ENCODE measurements at places on chromosomes 1 and 21.

- DNase-seq, result no peak
Observed at GRCh38 chr1:54268762-54269297, 68.9 kb downstream of the MRPL37 start.

DNA sequence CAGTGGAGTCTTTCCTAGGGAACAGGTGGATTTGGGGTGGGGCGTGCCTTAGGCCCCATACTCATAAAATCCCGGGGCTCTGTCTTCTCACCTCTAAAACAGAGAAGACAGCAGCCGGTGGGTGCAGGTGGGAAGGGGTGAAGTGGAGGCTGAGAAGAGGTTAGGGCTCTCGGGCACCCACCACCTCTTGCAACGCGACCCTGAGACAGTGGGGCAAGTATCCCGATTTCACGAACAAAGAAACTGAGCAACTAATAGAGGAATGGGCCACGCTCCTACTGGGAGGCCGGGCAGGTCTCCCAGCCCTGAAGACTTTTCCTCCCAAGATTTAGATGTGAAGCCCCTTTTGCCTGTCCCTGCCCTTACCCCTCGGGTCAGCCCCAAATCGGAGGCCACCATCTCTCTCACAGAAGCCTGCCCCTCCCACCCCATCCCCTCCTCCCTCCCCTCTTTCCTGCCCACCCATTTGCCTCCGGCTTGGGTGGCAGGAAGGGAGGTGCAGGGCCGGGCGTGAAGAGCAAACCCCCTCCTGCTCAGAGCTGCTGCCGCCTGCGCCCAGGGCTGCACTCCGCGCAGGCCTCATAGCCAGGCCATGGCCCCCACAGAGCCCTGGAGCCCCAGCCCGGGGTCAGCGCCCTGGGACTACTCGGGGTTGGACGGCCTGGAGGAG, at the start of gene GPR25:
Gene GPR25, plus strand, starts transcription at position 536 of the 670 bp plus-strand sequence. Its CDS starts 57 bp downstream, at position 593.
- no peak for DNase-seq

DNA sequence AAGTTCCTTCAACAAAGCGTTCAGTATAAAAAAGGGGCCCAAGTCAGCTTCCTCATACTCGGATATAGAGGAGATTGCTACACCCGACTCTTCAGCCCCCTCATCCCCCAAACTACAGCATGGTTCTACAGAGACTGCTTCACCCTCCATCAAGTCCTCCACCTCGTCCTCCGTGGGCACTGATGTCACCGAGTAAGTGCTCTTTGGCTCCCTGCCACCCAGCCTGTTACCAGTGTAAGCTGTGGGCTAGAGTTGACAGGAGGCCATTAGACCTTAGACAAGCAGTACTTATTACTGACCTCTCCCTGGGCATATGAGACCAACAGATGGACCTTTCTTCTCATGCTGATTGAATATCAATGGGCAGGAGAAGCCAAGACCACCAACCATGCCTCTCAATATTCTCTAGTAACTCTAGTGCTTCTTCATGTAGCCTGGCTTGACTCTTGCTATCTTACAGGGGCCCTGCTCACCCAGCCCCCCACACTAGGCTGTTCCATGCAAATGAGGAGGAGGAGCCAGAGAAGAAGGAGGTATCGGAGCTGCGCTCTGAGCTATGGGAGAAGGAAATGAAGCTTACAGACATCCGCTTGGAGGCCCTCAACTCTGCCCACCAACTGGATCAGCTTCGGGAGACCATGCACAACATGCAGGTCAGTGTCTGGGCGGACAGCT, 20.9 kb upstream of the IPO9 start:
- no peak for DNase-seq

DNA sequence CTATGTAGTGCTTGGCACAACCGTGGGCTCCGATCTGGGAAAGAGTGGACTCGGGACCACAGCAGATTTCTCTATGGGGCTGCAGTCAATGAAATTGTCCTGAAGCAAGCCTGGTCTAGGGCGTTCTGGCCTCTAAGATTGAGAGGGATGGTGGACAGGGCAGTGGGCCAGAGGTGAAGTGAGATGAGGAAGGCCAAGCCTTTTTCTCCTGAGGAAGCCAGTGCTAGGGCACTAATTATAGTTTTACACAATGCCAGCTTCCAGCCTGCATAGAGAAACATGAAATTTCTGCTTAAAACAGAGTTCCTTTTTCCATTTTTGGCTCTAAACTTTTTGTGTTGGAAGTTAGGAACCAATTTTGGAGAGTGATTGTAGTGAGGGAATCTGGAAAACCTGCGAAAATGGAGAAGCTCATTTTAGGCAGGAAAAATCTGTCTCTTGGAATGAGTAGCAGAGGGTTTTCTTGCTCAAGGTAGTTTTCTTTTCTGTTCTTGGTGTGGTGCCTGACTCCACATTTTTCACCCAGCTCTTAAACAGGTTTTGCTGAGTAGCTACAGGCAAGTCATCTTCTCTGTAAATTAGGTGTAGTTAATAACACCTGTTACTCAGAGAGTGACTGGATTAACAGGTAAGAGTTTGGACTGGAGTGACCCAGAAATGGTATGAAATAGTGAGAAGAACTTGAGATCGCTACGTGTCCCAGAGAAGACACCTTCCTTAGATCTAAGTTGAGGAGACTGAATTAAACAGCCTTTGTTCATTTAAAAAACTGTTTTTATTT, 22.1 kb downstream of the UCK2 start:
- DNase-seq, result no peak

DNA sequence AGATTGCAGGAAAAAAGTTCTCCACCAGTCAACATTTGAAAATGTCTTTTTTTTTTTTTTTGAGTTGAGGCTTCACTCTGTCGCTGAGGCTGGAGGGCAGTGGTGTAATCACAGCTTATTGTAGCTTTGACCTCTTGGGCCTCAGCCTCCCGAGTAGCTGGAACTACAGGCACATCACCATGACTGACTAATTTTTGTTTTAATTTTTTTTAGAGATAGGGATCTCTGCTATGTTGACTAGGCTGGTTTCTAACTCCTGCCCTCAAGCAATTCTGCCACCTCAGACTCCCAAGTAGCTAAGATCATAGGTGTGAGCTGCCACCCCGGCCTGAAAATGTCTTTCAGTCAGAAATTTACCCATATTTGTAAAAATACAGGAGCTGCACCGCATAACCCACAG, 30.6 kb upstream of the USP24 start:
- no peak for DNase-seq

DNA sequence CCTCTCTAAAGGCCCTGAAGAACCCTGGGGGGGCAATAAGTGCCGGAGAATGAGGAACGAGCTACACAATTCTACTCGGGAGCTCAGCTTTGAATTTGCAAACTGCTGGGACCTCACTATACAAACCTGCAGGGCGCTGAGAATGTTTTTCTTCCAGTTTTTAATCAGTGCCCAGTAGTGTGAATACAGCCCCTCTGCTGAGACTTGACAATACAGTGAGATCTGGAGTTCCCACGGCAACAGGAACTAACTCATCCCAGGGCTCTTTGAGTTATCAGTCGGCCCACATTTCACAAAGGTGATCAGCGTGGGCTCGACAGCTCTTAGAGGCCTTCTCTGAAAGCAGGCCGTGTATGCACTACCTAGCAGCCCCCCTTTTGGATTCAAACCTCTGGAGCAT, 41.7 kb downstream of the TMEM53 start:
- DNase-seq, result no peak

- no peak for DNase-seq
Observed at GRCh38 chr1:11731691-11732283, 4.1 kb upstream of the AGTRAP start.

DNA sequence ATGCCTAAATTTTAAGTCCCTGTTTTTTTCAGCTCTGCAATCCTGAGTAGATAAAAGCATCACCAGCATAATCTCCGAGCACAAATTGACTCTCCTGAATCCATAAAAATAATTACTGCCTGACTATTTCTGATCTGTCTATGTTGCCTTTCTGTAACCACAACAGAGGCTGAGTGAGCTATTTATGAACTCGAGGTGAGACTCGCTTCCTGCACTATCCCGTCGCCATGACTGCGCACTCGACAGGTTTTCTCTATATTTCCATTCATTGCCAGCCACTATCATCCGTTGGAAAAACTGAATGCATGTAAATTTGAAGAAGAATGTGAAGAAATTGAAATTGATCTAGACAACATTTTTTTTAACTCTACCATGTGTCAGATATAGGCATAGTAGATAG, 897.2 kb downstream of the ADGRL2 start:
- DNase-seq, result no peak

DNA sequence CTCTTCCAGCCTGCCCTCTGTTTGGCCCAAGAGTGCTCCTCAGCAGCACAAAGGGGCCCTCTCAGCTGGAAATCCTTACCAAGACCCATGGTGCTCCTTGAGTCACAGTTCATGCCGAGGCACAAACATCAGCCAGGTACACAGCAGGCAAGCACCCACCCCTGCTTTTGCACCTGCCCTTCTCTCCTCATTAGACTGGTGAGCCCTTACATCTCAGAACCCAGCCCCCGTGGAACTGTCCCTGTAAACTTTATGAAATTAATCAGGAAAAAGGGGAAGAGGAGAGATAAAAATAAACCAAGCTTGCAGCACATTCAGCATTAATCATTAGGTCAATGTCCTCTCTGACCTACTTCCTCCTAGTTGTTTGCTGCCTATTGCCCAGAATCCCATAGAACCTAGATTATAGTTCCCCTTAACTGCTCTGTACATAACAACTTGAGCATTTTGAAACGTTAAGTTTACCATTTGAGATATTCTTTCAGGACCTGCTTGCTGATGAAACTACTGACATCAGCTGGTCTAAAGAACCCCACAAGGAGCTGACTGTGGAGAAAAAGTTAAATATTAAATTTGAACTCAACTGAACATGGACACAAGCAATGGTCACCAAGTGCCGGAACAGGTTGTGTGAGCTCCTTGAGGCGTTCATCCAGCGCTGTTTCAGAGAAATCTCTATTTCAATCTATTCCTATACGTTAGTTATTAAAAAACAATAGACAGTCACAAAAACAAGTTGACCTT, 738.4 kb downstream of the MATN1 start:
- DNase-seq, result no peak

- DNase-seq, result no peak
Observed at GRCh38 chr1:207311888-207312603, 9.4 kb upstream of the CD55 start.
